HuH-7 (cell line): ENCODE measurements at places on chromosomes 1 and 21.

DNA sequence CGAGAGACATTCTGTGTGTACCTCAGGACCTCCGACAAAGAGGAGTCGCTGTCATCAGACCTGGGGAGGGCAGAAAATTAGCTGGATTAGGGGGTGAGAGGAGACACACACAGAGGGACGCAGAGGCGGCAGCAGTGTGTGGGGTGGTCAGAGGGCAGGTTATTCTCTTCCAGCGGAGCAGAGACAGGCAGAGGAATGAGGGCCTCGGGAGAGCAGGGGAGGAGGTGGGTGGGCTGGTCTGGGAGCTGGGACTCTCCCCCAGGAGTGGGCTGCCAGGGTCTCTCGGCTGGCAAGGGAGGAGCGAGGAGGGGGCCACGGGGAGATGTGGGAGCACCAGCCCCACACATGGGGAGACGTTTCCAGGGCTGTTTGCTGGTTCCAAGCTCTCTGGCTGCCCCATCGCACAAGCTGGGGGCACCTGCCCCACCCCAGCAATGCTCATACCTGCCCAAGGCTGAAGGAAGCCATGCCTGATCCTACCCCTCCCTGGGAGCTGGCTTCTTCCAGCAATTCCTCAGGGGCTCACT, 40.4 kb downstream of the KIF21B start:
- DNase-seq, result no peak

DNA sequence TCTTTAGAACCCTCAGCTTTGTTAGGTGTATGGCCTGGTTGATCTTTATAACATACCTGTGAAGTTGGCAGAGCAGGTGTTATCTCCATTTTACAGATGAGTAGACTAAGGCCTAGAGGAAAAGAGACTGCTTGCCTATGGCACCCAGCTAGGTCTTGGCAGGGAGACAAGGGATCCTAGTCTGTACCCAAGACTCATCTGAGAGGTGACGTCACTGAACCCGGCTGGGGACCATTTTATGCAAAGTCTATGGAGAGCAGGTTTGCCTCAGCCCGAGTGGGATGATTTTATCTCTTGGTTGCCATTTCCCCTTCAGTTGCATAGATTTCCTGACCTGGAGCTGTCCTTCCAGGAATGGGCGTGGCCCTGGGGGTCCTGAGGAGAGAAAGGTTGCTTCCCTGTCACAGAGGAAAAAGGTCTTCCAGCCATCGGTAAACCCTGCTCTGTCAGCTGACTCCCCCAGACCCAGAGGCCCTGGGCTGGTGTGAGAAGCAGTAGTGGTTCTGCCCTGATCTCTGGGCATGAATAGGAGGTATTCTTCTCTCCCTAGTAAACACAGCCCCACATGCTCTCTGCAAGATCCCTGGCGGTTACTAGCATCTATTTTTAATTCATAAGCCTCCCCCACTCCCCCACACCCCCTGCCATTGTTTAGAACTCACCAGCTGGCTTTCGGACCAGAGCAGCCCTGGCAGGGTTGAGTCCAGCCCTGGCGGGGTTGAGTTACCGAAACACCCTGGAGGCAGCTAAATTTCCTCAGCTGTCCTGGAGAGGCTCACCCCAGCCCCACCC, 19.6 kb downstream of the TMCC2 start:
- DNase-seq, result no peak

GRCh38 chr1:239536165-239536849, 149.9 kb downstream of the CHRM3 start:
- no peak for DNase-seq

GRCh38 chr1:58430421-58431275, 115.9 kb downstream of the OMA1 start:
- DNase-seq, result no peak

DNA sequence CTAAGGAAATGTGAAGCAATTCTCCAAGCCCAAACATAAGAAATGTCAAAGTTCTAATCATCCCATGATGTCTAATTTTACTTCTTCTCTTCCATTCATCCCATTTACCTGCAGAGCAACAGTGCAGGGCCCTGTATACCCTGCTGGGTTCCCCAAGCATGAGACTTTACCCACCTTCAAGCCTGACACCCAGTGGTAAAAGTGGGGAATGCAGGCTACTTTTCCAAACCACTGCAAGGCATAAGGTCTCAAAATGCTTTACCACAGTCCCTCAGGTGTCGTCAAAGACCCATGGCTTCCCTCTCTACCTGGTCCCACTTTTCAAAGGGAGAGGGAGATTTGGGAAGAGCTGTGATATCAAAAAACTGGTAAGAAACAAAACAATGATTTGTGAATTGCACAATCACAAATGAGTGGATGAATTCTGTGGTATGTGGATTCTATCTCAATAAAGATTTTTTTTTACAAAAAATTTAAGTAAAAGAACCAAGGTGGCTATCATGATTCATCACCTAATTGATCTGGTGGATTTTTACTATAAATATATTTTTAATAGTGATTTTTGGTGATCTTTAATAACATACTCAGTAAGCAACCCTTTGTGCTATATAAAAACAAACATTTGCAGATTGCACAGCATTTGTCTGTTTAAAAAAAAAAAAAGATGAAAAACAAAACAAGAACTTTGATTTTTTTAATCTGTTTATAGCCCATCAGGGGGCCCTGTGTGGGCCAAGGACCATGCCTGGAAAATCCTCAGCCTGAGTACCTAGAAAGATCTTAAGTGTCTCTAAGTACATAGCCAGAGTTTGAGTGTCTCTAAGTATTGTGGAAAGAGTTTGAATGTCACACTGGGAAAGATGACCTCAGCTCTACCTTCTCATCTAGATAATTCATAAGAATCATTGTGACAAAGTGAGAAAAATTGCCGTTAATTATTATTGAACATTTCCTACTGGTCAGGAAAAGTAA, 73.1 kb upstream of the GJB5 start:
- DNase-seq, result peak; percentile 51

DNA sequence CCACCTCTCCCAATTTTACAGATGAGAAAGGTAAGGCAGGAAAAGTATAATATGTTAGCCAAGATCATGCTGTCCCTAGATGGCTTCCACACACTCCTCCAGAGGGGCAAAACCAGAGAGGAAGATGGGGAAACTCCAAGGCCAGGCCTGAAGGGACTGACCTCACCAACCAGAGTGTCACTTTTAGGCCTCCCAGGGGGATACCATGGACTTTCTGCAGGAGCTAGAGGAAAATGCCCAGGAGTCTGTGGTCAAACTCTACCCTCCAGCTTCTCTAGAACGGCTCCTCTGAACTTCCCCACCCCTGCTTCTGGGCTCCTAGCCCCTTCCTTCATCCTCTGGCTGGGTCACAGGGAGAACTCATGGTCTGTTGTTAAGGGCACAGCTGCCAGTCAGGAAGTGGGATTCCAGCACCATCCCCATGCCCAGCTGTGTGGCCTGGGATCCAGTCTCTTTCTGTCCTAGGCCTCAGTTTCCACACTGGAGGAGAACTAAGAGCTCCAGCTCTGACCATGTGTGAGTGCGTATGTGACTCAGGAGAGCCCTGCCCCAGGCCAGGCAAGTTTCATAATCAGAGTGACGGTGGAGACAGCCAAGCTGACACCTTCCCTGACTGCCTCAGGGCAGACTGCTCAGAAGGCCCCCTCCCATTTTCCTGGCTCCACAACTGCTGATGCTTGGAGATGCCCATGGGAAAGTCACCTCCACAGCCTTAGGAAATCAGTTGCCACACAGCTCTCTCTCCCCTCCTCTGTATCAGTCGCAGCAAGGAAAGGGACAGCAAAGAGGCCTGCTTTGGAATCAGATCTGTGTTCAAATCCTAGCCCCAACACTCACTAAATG, 1.9 kb downstream of the IGSF8 start:
- no peak for DNase-seq

GRCh38 chr1:155569988-155570592, 7.5 kb upstream of the ASH1L start:
- no peak for DNase-seq

DNA sequence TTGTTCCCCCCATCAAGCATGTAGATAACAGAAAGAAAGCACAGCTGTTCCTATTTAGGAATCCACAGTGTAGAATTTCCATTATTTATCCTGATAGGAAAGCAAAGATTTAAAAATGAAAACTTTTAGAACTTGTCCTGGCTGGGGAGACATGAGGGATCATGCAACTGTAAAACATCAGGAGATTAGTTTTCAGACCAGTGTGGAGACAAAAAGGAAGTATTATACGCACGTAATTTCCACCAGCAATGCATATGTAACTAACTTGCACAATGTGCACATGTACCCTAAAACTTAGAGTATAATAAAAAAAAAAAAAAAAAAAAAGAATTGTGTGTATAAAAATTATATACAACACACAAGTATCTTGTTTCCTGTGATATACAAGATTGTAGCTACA, 172.4 kb downstream of the NEGR1 start:
- DNase-seq, result no peak

GRCh38 chr1:245684166-245684565, 529.4 kb downstream of the KIF26B start:
- no peak for DNase-seq
